ENCODE measurements at places on chromosomes 4 and X.

DNA sequence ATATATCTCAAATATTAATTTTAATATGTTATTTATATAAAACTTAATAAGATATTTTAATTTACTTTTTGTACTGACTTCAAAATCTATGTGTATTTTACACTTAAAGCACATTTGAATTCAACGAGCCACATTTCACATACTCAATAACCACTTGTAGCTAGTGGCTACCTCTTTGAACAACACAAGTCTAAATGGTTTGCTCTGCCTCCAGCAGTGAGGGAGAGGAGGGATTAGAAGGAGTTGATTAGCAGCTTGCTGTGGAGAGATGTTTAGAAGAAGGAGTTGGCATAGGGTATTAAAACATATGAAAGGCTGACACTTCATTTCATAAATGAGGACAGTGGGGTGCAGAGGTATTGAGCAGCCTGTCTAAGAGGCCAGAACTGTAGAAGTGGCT is 124.0 kb downstream of the ARHGAP24 start:
- DNase-seq: no peak

GRCh38 chr4:5157791-5158770 is 106.8 kb downstream of the STK32B start:
- no peak for DNase-seq

GRCh38 chrX:17836830-17837229 is 24.3 kb downstream of the RAI2 start:
- DNase-seq: peak; percentile 34

GRCh38 chrX:63526863-63527262 is 175.7 kb upstream of the SPIN4 start:
- no peak for DNase-seq

DNA sequence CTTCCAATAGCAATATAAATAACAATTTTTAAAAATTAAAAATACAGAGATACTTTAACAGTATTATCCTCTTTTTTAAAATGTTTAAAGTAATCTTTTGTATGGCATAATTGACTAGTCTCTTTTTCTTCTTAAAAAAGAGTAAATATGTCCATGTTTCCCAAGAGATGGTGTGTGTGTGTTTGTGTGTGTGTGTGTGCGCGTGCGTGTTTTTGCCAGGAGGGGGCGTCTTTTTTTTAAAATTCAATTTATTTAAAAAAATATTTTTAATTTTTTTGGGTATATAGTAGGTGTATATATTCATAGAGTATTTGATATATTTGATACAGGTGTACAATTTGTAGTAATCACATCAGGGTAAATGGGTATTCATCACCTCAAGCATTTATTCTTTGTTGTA is 1073.7 kb downstream of the PCDH7 start:
- no peak for DNase-seq

DNA sequence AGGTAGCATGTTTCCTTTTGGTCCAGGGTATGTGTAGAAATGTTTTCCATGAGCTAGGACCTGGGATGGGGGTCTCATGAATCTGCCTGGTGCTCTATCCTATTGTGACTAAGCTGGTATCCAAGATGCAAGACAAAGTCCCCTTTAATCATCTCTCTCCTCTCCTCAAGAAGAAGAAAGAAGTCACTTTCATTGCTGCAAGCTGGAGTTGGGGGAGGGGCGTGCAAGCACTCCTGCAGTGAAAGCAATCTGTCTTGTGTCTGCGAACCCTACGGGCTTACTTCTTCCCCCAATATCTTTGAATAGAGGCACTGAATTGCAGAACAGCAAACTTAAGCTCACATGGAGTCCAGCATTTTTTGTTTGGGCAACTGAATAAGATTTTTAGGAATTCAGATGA is 27.2 kb upstream of the GRPR start:
- no peak for DNase-seq

GRCh38 chrX:49186125-49187027 is at the start of gene PRICKLE3:
PRICKLE3 (minus strand) TSS chrX:49186373; CDS start chrX:49186297, 76 bp downstream.
- DNase-seq: no peak

- DNase-seq: peak; percentile 13
Observed at GRCh38 chrX:44874420-44875184, 1.6 kb downstream of the KDM6A start.

- DNase-seq: no peak
Observed at GRCh38 chr4:185384930-185385331, 10.8 kb downstream of the LRP2BP start.

DNA sequence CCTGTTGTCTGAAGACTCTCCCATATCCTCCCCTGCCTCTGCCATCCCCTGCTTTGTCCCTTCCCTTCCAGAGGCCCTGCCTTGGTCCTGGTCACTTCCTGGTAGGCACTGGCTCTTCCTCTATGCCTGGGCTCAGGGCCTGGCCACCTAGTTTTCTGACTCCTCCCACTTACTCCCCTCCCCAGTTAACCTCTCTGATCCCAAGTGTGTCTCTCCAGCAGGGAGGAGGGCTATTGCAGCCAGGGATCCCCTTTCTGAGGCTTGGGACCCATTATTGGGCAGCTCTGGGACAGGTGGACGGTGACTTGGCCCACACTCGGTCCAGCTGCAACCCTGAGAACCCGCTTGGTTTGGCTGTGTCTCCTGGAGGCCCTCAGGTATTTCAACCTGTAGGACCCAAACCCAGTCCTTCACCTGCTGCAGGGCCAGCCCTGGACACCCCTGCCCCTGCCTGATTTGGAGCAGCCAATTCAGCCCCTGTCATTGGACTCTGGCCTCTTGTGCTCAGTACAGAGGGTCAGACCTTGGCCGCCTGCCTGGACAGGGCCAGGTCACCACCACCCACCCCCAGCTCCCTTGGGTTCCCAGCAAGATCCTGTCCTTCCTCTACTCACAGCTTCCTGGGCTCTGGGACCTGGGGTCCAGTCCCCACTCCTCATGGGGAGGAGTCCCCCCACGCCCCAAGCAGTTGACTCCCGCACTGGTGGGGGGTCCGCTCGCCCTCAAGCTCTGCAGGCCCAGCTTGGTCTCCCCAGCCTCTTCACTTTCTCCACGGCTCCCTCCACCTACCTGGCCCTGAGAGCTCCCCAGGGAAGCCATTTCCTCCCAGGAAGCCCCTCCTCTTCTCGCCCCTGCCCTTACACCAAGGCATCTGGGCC is 1.1 kb upstream of the SH3BP2 start:
- DNase-seq: peak; percentile 4

- peak; percentile 22 for DNase-seq
Observed at GRCh38 chrX:136762820-136763452, 17.8 kb downstream of the ARHGEF6 start.

DNA sequence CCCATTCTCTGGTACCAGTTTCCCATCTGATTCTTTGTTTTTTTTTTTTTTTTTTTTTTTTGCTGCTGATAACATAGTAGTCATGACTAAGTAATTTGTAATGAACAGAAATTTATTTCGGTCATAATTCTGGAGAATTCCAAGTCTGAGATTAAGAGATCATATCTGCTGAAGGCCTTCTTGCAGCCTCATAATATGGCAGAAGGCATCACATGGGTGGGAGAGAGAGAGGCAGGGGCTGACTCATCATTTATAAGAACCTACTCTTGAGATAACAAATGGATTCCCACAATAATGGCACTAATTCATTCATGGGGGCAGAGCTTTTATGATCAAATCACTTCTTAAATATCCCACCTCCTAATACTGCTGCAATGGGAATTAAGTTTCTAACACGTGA is 1034.3 kb downstream of the STIM2 start:
- DNase-seq: peak; percentile 6

DNA sequence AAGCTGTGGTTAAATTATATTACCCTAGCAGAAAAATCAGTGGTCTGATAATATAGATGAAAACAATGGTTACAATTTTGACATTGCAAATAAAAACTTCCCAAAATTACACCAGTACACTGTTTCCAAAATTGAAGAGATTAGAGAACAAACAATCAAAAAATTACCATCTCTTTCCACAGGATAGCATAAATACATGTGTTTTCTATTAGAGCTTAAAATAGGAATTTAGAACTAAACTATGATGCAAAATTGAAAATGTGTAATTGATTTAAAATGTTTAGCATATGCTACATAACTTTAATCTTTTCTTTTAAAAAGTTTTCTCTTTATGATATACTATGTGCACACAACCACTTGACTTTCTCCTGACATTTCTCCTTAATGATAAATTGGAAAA is 6.7 kb downstream of the EDNRA start:
- no peak for DNase-seq

DNA sequence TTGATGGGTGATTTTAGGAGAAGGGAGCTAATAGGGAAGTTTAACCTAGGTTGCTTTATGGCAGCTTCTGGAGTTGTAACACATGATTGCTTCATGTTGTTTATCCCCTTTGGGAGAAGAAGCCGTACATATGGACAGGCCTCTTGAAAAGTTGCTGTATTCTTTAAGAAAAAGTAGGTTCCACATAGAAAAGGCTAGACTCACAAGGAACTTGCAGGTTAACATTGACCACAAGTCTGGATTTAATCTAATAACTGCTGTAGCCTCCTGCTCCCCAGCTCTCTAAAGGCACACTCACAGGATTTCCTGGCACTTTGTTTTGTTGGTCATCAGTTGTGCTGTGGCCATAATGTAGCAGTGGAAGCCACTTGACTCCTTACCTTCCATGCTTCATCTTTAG is 19.7 kb downstream of the FNIP2 start:
- DNase-seq: no peak

DNA sequence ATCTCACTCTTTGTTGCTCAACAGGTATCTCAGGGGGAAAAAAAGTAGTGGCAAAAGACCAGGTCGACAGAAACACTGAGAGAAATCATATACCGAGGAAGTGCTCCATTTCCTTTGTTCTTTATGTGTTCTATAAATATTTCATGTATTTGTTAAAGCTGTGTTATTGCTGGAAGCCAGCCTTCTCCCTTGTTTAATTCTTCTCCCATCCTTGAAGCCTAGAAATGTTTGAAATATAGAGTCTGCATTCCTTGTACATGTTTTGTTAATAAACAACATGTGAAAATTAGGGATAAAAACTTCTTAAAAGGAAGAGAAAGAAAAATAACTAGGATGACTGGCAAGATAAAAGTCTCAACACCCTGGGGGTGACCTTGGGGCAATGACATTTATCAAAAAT is 186.2 kb downstream of the ANKRD50 start:
- DNase-seq: no peak

GRCh38 chr4:80921441-80921840 is 109.1 kb upstream of the BMP3 start:
- DNase-seq: no peak

DNA sequence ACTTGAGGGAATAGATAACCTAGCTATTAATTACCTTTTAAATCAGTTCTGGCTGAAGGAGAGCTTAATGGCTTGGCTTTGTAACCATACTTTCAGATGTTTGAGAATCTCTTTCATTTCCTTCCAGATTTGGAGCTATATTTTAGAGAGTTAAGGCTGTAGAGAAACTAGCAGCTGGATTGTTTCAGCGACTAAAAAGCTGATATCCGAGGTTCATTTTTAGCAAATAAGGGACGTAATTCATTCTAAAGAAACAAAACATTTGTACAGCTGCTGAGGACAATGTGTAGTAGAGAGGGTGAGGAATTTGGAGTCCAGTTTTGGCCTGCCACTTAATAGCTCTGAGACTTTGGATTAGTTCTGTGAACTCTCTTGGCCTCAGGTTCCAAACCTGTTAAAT is 12.2 kb downstream of the OSTC start:
- DNase-seq: no peak

DNA sequence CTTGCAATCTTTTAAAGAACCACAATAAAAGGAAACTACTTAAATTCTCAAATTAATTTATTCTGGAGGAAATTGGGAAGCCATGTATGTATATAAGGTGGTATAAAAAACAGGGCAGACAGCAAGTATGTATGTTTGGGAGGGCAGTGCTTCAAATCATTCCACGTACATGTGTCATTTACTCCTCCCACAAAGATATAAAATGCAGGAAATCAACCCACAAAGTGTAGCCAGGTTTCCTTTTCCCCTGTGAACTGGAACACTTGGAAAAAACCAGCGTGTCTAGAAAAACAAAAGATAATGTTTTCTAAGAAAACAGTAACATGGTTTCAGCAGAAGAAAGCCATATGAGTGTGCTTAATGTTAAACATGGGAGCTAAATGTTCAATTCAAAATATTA is 156.7 kb upstream of the FAM47A start:
- no peak for DNase-seq

DNA sequence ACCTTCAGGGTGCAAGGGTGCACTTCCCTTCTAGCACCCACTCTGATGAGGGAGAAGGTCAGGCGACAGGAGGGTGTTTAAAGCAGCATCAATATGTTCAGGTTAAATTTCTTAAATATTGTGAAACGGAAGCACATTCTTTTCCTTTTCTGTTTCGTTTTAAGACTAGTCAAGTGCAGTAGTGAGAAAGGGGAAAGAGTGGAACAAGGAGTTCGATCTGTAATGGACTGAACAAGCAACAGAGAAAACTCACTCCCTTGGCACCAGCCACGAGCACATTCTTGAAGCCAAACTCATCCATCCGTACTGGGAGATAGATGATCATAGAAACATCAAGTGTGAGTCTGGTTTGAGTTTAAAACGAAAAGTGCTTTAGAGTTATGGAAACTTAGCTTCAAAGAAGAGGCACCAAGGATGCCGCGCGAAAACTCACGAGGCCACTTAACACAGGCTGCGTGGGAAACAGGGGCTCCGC is 815 bp downstream of the FAM53A start:
- no peak for DNase-seq

DNA sequence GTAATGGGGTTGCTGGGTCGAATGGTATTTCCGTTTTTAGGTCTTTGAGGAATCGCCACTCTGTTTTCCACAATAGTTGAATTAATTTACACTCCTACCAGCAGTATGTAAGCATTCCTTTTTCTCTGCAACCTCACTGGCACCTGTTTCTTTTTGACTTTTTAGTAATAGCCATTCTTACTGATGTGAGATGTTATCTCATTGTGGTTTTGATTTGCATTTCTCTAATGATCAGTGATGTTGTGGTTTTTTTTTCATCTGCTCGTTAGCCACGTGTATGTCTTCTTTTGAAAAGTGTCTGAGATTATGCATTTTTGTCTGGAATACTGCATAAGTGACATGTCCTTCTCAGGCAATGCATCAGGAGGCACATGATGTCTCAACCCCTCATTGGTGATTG is 28.8 kb downstream of the REPS2 start:
- DNase-seq: no peak

DNA sequence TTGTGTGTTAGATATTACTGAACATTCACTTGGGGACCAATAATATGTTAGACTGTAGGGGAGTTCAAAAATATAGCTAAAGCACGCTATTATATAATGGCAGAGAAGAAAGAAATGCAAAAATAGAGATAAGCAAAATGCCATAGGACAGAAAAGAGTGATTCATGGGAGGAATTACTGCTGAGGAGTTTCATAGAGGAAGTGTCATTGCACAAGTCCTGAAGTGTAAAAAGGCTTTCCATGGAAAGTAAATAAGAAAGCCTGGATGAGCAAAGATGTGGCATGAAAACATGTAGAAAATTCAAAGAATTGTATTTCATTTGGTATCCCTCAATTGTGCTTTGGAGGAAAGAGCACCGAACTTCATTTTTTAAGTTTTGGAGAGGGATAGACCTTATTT is 14.5 kb downstream of the HMGB2 start:
- no peak for DNase-seq

- DNase-seq: no peak
Observed at GRCh38 chrX:133054761-133055405, 42.0 kb downstream of the USP26 start.

- no peak for DNase-seq
Observed at GRCh38 chrX:14673236-14673635, 143.9 kb downstream of the GLRA2 start.

Data from BE2C (cell line).